Activated T-helper 1 cell treated with anti-CD3 and anti-CD28 coated beads, Interleukin-2, amount 50 U/mL, for 16 hours (primary cell): ENCODE measurements at places on chromosomes 13 and 19.

GRCh38 chr13:53126841-53127245 lies 98.2 kb downstream of the OLFM4 start:
- DNase-seq = no peak

- no peak for DNase-seq
These were observed 153.3 kb downstream of the SIPA1L3 start for GRCh38 chr19:38060331-38060730.

GRCh38 chr13:43728421-43728820 lies 58.4 kb downstream of the ENOX1 start:
- no peak for DNase-seq

GRCh38 chr13:20118268-20119140 lies 42.3 kb downstream of the GJA3 start:
- DNase-seq = no peak

DNA sequence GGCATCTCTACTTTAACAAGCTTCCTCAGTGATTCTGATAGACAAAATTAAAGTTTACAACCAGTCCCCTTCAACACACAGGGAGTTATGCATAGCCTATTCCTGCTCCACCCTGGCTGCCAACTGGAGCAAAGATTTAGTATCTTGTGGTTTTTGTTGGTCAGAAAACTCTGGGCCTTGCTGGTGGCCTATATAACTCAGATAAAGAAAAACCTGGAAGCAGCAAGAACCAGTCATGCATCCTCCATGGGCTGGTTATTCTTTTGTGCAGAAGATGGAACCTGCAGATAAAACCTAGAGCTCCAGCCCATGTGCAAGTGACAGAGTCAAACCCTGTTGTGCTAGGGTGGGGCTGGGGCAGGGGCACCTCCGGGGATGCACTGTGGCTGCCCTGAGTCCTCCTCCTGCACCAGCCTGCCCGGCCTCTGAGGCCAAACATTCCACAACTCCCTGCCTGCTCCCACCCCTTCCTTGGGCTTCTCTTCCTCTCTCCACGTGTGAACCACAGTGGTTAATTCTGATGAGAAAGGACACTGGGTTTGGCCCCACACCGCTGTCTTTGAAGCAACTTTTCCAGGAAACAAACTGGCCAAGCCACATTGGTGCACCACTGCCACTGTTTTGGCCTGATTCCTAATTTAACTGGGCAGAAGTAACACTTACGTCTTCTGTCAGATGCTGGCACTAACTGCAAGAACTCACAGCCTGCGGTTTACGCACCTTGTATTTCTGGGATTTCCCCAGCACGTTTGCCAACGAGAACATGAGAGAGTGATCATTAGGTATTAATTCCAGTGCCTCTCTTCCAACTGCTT lies 23.3 kb upstream of the GGACT start:
- no peak for DNase-seq

DNA sequence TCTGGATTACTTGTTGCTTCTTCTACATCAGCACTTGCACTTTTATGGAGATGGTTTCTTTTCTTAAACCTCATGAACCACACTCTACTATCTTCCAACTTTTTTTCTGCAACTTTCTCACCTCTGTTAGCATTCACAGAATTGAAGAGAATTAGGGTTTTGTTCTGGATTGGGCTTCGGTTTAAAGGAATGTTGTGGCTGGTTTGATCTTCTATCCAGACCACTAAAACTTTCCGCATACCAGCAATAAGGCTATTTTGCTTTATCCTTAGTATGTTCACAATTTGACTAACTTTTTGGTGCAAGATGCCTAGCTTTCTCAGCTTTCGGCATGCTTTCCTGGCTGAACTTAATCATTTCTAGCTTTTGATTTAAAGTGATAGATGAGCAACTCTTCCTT lies 666.7 kb upstream of the MIR17HG start:
- DNase-seq = no peak

DNA sequence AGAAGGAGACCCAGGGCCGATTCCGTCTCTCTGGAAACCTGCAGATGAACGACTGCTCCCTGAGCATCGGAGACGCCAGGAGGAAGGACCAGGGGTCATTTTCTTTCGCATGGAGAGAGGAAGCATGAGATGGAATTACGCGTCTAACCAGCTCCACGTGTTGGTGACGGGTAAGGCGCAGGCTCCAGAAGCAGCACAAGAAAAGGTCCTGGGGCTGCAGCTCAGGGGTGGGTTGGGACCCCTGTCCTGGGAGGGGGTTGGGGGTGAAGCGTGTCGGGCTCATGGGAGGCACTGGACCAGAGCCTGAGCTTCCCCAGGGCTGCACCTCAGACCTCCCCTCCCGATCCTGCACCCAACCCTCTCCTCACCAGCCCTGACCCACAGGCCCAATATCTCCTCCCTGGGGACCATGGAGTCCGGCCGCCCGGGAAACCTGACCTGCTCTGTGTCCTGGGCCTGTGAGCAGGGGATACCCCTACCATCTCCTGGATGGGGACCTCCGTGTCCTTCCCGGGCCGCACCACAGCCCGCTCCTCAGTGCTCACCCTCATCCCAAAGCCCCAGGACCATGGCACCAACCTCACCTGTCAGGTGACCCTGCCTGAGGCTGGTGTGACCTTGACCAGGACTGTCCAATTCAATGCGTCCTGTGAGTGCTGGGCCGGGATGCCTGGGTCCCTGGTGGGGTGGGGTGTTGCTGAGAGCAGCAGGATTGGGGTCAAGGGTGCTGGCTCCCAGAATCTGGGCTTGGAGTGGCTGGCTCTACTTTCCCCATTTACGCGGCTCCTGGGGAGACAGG lies 39.6 kb upstream of the CD33 start:
- no peak for DNase-seq

- no peak for DNase-seq
These were observed 10.4 kb downstream of the CLASRP start for GRCh38 chr19:45049073-45049736.

DNA sequence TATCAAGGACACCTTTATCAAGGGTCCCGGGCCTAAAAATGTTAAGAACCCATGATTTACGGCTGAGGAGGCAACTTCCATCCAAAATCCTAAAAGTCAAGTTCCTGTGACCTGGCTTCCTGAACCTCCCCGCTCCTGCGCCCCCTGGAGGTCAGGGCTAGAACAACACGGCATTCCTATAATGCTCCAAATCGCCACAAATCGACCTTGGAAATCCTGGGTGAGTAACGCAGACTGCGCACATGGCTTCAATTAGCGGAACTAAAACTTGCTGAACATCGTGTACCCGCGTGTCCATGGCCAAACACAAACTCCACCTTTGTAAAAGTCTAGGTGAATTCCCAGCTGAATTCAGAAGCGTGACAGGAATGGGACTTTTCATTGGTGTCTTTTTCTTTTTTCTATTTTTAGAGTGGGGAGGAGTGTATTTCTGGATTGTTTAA lies 4.3 kb upstream of the C5AR1 start:
- peak; percentile 26 for DNase-seq
